Fibroblast of lung (primary cell): ENCODE measurements at places on chromosomes 7 and 10.

DNA sequence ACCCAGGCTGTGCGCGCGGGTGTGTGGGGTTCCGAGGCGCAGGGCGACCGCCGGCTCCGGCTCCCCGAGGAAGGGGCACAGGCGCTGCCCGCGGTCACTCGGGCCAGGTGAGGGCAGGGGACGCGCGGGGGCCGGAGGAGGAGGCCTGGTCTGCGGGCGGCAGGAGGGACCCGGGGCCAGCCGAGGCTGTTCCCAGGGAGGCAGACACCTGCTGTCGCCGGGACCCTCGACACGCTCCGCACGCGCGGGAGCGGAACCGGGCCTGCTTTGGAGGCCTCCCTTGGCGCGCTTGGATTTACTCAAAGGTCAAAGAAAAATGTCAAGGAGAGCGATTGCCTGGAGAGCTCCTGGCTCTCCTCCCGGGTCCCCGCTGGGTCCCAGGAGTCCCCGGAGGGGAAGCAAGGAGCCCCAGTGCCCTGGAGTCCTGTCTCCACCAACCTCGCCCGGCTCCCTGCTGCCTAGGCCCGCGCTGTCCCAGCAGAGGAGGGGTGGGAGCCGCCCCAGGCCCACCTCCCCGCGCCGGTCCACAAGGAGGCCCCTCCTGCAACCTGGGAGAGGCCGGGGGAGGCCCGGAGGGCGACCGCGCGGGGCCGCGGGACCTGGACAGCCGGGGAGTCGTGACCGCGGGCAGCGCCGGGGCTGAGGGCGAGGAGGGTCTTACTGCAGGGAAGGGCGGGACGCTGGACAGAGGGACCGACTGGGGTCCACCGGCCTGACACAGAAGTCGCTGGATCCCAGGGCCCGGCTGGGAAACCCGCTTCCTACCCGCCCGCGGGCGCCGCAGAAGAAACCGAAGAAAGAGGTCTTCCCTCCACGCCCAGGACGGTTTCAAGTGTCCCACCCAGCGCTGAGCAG is 348.9 kb downstream of the DNAJB6 start:
- DNase-seq = no peak

- DNase-seq = peak; percentile 82
These were observed 3.1 kb upstream of the DOCK1 start for GRCh38 chr10:126902157-126902556.

DNA sequence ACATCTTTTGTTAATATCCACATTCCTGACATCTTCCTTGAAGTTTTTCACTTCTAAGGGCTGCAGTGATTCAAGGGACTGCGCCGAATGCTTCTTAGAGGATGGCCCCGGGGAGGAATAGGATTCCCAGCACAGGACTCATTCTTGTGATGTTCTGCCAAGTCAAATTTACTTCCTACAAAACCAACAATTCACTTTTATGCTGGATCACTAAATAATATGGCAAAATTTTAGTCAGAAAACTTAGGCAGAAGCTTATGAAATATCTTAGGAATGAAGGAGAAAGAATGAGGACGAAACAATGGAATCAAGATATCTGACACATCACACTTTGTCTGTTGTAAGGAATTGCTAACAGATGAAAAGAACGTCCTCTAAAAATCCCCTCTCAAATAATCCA is 151.5 kb downstream of the JAZF1 start:
- no peak for DNase-seq

DNA sequence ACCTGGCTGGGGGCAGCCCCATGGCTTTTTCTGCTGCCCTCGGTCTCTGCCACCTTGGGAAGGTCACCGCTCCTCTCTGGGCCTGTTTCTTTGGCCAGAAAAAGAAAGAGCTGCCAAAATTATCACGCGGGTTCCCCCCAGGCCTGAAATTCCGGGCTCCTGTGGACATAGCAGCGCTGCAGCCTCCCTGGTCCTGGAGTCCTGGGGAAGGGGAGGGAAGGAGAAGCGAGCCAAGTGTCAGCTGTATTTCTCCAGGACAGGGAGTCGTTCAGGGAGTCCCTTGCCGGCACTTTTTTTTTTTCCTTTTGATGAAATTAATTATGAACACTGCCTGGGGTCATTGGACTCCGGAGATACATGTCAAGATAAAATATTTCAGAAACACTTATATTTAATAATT is 152.3 kb upstream of the GPR26 start:
- DNase-seq = no peak

- DNase-seq = peak; percentile 56
These were observed 19.7 kb downstream of the TRUB1 start for GRCh38 chr10:114957673-114958072.

- DNase-seq = no peak
These were observed 170.5 kb upstream of the NPSR1 start for GRCh38 chr7:34487391-34488115.

GRCh38 chr10:13724484-13724883 is 137.7 kb downstream of the PRPF18 start:
- peak; percentile 36 for DNase-seq

DNA sequence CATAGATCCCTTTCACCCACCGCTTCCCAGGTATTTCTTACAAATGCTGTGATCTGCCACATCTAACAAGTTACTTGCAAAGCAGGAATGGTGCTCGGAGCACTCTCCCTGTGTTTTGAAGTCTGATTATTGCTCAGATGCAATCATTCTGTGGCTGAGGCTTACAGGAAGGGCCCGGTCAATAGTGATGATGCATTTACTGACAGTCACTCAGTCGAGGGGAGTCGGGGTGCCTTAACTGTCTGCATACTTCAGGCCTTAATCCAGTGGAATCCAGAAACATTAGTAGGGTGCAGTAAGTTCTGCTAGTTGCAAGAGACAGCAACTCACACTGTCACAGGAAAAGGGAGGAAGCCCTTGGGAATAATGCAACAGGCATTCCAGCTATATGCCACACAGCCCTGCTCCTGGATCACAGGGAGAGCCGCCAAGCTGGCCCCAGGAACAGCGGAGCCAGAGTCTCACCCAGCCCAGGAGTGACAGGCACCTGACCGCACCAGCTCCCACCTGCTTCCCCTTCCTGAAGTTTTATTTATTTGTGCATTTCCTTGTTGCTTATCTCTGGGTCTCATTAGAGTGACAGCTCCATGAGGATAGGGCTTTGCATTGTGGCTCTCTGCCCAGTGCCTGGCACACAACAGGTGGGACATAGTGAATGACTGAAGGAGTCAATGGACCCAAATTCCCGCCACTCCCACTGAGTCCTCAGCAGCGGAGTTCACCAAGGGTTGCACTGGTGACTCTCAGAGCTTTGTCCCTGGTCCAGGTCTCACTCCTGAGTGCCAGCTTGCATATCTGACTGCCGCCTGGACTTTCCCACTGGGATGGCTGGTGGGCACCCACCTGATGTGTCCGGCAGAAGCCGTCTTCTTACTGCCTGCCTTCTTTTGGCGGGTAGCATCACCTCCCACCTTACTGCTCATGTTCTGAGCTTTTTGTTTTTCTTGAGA is 212.5 kb upstream of the SH2B2 start:
- no peak for DNase-seq

DNA sequence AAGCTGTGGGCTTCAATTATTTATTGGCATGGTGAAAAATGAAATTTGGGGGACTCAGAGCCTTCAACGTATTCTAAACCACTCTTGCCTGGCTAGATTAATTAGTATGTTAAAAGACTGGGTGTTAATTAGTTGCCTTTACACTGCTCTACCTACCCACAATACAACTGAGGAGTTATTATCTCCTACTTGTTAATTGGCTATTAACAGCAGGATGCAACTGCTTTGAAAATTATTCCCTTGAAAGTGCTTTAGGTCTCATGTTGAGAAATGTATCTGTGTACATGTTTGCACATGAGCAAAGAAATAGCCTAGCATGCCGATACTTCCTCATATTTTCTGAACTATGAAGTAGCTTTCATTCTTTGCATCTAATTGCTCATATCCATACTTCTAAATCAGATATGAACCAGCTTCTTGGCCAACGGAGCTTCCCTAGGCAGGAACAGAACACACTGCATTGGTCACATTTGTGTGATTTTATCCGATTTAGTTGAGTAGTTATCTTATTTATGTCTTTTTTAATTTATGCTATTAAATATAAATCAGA is 155.8 kb downstream of the GPAM start:
- no peak for DNase-seq

DNA sequence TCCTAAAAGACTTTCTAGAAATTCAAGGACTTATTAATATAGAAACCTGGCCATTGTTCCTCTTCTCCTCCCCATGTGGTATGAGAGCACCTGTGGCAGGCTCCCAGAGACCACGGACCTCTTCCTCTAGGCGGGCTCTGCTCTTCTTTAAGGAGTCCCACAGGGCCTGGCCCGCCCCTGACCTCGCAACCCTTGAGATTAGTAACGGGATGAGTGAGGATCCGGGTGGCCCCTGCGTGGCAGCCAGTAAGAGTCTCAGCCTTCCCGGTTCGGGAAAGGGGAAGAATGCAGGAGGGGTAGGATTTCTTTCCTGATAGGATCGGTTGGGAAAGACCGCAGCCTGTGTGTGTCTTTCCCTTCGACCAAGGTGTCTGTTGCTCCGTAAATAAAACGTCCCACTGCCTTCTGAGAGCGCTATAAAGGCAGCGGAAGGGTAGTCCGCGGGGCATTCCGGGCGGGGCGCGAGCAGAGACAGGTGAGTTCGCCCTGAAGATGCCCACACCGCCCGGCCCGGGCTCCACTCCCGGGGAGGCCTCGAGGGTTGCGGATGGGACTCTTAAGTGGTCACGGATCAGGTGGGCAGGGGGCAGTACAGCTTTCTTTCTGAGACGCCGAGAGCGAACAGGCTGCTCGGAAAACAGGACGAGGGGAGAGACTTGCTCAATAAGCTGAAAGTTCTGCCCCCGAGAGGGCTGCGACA is at the start of gene SLC26A4:
SLC26A4 (plus strand) TSS at position 448 of the 700 bp plus-strand sequence. CDS start 814 bp downstream, outside the sequence.
- DNase-seq = no peak

DNA sequence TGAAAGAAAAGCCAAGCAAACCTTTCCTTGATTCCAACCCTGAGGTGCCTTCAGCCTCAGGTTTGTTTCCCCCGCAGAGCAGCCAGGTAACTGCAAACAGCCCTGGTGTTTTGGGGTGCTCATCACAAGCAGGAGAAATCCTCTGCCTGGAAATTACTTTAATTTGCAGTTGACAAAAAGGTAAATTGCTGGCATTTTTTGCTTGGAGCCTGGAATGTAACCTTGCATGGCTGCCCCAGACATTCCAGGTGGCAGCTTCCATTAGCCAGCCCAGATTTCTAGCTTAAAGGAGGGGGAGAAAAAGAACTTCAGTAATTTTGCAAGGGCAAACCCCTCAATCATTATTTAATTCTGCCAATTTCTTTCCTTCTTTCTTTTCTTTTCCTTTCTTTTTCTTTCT is 194.4 kb downstream of the MYOF start:
- no peak for DNase-seq

GRCh38 chr10:74306227-74306982 is 155.4 kb downstream of the ADK start:
- no peak for DNase-seq

- no peak for DNase-seq
These were observed 70.9 kb upstream of the AMPH start for GRCh38 chr7:38702002-38702535.
